ENCODE measurements at places on chromosomes 11 and 22.

DNA sequence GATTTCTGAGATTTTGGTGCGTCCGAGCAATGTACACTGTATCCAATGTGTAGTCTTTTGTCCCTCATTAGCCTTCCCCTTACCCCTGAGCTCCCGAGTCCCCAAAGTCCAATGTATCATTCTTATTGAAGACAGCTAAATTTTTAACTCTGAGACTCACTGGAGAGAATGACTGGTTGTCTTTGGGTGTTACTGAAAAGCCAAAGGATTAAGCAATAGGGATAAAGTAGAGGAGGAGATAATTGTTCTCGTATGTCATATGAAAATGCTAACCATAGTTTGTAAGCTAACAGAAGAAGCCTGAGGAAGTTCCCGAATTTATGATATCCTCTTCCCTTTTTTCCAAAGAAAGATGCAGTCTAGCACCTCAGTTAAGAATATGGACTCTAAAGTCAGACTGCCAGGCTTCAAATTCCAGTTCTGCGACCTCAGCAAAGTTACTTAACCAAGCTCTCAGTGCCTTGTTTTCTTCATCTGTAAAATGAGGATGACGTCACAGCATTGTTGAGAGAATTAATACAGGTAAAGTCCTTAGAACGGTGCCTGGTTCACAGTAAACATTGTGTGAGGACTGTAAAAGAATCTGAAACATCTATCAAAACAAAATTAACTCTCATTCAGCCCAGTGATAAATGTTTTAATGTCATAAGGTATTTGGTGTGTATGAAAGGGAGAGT lies 1.6 kb upstream of the MSANTD2 start:
- no peak for DNase-seq

- DNase-seq = no peak
Observed at GRCh38 chr22:47371263-47372090, 609.0 kb downstream of the TBC1D22A start.

DNA sequence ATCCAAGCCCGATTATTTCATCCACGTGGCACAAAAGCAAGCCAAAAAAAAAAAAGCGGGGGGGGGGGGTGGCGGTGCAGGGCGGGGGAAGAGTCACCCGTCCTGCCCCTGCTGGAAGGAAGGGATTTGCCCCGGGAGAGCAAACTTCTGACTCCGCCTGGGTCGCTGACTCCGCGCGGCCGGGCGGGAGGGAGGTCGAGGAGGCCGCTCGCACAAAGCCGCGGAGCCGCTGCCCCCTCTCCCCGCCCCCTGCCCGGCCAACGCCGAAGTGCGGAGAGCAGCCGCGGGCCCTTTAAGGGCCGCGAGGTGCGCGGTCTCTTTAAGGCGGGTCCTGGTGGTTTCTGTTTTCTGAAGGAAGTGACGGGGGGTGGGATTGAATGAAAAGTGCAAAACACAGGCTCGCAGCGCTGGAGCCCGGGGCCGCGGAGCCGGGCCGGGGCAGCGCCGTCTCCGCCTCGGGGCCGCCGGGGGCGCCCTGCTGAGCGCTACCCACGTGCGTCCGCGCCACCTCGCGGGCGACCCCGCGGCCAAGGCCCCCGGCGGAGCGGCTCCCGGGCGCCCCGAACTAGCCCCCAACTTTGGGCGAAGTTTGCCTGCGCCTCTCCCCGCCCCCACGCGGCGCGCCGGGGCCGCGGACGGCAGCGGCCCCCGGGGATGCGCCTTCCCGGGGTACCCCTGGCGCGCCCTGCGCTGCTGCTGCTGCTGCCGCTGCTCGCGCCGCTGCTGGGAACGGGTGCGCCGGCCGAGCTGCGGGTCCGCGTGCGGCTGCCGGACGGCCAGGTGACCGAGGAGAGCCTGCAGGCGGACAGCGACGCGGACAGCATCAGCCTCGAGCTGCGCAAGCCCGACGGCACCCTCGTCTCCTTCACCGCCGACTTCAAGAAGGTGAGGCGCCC lies at the start of gene OAF:
TSS of gene OAF (plus strand) at position 407 of the 896 bp plus-strand sequence. CDS start at position 655, 248 bp downstream.
- DNase-seq = peak; percentile 32

DNA sequence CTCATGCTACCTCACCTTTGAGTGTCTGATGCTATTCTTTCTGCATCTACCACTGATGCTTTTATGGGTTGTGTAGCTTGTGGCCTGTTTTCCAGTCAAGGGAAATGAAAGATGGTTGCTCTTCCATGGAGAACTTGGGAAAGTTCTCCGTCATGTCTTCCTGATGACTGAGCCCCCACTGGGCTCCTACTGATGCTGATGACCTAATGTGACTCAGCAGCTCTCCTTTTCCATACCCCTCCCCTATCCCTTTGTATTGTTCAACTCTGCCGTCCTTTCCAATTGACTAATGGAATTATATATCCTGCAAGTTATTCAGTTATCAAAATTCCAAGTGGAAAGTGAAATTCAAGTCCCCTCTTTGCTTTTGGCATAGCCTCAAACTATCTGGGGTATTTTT lies 44.7 kb downstream of the REXO2 start:
- no peak for DNase-seq

GRCh38 chr11:67586568-67587250 lies 3.1 kb downstream of the GSTP1 start:
- no peak for DNase-seq

DNA sequence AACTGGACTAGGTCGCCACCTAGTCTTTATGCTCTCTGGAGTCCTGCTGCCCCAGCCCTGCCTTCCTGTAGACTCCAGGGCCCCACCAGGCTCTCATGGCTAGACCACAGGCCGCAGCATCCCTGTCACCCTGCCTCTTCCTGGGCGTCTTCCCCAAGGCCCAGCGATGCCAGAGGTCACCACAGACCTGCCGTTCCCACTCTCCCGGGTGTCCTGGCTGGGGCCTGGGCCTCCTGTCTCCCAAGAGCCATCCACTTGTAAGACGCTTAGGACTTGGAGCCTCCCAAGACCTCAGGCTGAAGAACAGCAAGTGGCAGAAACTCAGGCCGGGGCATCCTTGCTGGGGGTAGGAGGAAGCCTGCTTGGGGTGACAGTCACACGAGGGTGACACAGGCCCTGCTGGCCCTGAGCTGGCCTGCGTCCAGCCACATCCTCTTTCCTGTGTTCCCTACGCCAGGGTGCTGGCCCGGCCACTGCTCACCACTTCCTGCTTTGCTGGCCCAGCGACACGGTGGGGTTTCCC lies 2.0 kb upstream of the TCIRG1 start:
- DNase-seq = no peak

DNA sequence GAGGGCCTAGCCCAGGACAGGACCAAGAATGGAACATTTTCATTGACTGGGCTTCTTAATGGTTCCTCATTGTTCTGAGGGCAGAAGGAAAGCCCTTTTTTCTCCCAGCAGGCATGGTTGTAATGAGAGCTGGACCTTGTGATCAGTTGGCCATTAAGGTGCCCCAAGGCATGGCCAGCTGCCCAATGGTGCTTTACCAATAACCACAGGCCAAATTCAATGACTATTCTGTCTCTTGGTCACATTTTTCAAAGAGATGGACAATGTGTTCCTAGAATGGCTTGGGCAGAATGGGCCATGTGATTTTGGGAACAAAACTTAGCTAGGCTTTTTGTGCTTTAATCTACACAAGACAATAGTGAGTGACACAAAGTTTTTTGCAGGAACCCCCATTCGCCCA lies 7.3 kb downstream of the NAV2 start:
- DNase-seq = no peak

- no peak for DNase-seq
Observed at GRCh38 chr11:4704054-4704789, at the start of gene MMP26. TSS of gene MMP26 (plus strand) at chr11:4704784.

DNA sequence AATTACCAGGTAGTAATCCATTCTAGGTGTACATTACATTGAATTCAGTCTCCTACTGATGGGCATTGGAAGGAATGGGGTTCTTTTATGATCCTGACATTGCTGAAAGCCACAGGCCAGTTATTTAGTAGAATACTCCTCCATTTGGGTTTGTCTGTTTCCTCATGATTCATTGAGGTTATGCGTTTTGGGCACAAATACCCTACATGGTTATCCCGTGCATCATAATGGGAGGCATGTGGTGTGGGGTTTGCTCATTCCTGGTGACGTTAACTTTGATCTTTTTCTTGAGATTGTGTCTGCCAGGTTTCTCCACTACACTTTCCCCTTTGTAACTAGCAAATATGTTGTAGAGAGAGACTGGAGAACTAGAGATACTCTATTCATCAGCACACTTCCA lies 5.5 kb downstream of the FOLR3 start:
- DNase-seq = no peak

GRCh38 chr11:96044747-96045146 lies 120.8 kb upstream of the MTMR2 start:
- DNase-seq = no peak

GRCh38 chr11:72226701-72227100 lies 2.1 kb downstream of the INPPL1 start:
- no peak for DNase-seq

DNA sequence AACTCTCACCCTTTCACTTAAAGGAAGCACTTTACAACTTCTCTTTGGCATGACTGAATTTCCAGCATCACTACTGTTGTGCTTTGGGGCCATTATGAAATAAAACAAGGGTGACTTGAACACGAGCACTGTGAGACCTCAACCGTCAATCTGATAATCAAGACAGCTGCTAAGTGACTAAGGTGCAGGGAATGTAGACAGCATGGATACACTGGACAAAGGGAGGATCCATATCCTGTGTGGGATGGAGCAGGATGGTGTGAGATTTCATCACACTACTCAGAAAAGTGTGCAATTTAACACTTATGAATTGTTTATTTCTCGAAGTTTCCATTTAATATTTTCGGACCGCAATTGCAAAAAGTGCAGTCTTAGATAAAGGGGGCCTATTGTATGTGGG lies 16.1 kb upstream of the EXPH5 start:
- no peak for DNase-seq

- no peak for DNase-seq
Observed at GRCh38 chr22:16721961-16722360, 103.2 kb downstream of the XKR3 start.

- DNase-seq = no peak
Observed at GRCh38 chr11:115606498-115607220, 102.4 kb upstream of the CADM1 start.

- no peak for DNase-seq
Observed at GRCh38 chr22:38490915-38491314, 15.2 kb downstream of the DDX17 start.

- no peak for DNase-seq
Observed at GRCh38 chr11:116641561-116642045, 131.2 kb downstream of the BUD13 start.

- no peak for DNase-seq
Observed at GRCh38 chr11:64902102-64902900, 14.7 kb downstream of the ATG2A start.

GRCh38 chr11:28439403-28439802 lies 331.2 kb downstream of the METTL15 start:
- no peak for DNase-seq

DNA sequence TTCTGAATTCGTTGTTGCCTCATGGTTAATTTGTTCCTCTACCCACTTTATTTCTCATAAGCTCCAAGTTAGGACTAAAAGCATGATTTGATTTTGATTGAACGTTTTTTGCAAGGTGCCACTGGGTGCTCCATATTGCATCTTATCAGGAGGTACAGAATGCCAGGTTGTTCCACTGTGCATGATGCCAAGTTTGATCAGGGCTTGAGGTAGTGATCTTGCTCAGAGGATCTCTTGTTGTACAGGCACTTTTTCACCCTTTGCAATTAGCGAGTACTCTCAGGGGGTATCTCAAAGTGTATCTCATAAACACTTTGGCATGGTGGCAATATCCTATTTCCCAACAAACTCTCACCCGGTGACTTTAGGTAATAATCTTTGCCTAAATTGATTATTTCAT lies 4.0 kb downstream of the GRAP2 start:
- DNase-seq = no peak
